Bone marrow (tissue), 2 donors: ENCODE measurements at places on chromosomes 16 and 17.

DNA sequence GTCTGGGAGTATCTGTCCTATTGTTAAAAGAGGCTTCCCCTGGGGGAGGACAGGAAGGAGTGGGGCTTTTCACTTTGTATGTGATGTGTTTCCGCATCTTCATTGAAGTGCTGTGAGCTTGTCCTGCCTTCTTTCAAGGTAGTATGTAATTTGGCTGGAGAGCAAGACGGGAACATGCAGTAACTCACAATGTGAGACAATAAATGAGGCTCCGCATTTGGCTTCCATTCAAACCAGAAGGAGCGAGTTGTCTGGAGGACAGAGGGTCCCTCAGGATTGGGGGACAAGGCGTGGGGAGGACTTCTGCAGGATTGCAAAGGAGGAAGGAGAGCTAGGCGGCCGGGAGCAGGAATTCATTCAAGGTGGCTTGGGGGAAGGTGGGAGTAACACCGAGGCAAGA, 203.5 kb downstream of the RBFOX3 start:
- DNase-seq = no peak

- DNase-seq = no peak
These were observed 4.5 kb downstream of the PRKCB start for GRCh38 chr16:23840310-23840709.

DNA sequence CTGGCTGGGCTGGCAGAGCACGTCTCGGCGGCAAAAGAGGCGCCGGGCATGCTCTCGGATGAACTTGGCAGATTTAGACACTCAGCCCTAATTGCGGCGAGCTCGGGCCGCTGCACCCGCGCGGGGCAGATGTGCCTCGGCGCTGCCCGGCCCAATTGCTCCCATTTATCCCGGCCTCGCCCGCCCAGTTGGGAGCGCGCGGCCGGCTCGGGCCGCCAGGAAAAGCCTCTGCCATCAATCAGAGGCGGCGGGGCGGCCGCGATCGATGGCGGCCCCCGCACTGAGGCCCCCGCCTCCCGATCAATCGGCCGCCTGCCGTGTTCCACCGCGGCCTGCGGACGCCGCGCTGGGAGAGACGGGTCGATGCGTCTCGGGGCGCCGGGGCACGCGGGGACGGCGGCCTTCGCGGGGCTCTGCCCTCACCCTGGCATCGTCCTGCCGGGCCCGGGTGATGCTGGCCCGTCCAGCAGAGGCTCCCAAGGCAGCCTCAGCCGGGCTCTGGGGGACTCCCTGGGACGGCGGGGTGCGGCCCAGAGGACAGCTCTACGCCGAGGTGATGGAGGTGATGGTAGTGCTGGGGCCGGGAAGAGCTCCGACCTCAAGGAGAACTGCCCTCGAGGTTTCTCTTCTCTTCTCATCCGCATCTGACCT, 200.9 kb upstream of the N4BP1 start:
- no peak for DNase-seq

GRCh38 chr17:81737947-81738800, 26.1 kb downstream of the SLC25A10 start:
- no peak for DNase-seq

- DNase-seq = no peak
These were observed 30.6 kb downstream of the DNAH9 start for GRCh38 chr17:11628831-11629230.

GRCh38 chr16:30485818-30486436, 13.4 kb downstream of the ITGAL start:
- DNase-seq = no peak

- no peak for DNase-seq
These were observed 262.6 kb upstream of the CDH11 start for GRCh38 chr16:65384441-65384840.

- no peak for DNase-seq
These were observed 41.2 kb downstream of the NFATC3 start for GRCh38 chr16:68126395-68126794.

GRCh38 chr17:28488533-28489276, 15.3 kb downstream of the SLC13A2 start:
- no peak for DNase-seq

DNA sequence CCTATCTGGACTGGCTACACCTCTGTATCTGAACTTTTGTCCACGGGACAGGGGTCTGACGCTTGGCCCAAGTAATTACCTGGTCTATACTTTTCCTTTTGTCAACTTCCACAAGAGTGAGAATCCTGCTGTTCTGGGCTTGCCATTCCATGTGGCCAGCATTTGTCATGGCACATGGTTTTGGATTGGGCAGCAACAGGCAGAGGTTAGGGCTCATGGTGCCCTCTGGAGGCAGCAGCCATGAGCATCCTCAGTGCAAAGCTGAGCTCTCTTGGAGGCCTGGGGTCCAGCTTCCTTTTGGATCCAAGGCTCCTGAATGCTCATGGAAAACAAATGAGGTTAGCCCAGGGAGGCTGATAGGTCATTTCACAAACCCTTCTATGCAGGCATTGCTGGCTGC, 7.5 kb upstream of the EDC4 start:
- no peak for DNase-seq

DNA sequence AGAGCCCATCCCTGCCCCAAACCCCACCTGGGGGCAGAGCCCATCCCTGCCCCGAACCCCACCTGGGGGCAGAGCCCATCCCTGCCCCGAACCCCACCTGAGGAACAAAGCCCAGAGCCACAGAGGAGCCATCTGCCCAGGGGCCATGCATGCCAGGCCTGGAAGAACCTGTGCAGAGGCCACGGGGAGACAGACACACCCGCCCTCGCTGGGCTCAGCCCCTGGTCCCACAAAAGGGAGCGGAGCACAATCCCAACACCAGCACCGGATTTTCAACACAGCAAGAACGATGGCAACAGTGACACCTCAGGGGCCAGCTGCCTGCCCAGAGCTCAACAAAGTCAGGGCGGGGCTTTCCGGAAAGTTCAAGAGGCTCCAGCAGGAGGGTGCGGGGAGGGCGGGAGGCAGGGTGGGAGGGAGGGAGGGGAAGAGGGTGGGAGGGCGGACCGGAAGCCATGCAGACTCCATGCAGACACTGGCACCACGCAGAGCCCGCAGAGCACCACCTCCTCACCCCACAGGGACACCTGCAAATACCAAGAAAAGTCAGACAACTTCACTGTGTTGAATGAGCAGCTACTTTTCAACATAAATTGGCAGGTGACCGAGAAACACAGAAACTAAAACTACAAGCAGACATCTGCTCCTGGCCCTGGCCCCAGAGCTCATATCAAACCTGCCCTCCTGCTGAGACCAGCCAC, 27.9 kb upstream of the C16orf95 start:
- no peak for DNase-seq

DNA sequence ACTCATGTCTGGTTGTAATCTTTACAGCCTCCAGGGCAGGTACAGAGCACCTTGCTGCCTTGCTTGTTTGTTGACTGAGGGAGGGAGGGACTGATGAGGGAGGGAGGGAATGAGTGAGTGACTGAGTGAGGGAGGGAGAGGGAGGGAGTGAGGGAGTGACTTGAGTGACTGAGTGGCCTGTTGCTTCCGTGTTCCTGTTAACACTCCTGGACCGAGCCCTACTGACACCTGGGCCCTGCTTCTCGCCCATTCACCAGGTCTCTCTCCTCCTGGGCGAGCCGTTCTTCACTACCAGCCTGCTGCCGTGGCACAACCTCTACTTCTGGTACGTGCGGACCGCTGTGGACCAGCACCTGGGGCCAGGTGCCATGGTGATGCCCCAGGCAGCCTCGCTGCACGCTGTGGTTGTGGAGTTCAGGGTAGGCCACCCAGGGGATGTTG, 41.2 kb downstream of the PRMT7 start:
- DNase-seq = no peak

- DNase-seq = no peak
These were observed at the start of gene CDH5 for GRCh38 chr16:66366433-66367299. TSS of gene CDH5 (plus strand) at chr16:66366691. CDS start at chr16:66379338, 12,647 bp downstream.

DNA sequence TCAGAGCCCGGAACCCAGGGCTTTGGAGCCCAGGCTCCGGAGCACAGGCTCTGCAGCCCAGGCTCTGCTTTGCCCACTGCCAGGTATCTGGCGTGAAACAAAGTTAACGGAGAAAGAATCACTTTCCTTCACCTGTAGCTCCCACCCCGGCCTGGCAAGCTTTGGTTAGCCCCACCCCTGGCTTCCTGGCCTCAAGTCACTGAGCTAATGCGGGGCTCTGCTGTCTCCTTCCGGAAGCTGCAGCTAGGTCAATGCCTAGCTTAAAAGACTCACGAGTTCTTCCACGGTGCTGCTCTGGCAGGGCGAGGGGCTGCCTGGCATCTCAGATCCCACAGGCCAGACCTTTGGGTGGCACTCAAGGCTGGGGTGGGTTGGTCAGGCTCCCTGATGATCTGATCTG, 21.1 kb upstream of the SPPL2C start:
- DNase-seq = no peak

DNA sequence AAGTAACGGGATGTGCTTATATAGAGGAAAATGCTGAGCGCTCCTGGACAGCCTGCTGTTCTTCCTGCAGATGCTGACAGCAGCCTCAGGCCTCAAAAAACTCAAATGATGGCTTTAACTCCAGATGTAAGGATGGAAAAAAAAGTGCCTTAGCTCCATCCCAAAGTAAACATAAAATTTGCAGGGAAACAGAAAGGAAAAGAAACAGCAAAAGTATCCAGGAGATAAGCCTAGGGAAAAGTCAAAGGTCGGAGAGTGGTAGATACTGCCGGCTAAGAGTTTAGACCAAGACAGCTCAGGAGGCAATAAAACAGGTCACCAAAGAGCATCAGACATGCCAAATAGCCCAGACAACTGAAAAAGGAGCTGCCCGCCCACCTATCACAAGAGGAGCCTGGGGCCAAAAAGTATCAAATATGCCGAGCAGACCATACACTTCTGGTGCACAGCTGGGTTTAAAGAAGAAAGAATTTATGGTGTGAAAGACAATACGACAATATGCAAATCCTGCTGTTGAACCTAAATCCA, 6.9 kb downstream of the KRT31 start:
- DNase-seq = no peak

DNA sequence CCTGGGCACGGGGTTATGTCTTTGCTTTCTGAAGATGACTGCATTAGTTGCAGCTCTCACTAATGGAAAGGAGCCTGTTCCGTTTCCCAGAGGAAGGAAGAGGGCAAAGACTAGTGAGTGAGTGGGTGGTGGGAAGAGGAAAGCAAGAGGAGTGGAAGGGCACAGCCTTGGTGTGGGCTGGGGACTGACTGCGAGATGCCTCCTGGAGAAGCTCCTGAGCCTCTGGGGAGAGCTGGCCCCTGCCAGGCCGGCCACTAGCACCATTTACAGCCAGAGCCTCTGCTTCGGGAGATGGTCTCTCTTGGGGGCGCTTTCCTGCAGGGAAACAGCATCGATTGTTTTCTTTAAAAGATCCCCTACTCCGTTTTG, 825 bp upstream of the RHBDL3 start:
- no peak for DNase-seq

DNA sequence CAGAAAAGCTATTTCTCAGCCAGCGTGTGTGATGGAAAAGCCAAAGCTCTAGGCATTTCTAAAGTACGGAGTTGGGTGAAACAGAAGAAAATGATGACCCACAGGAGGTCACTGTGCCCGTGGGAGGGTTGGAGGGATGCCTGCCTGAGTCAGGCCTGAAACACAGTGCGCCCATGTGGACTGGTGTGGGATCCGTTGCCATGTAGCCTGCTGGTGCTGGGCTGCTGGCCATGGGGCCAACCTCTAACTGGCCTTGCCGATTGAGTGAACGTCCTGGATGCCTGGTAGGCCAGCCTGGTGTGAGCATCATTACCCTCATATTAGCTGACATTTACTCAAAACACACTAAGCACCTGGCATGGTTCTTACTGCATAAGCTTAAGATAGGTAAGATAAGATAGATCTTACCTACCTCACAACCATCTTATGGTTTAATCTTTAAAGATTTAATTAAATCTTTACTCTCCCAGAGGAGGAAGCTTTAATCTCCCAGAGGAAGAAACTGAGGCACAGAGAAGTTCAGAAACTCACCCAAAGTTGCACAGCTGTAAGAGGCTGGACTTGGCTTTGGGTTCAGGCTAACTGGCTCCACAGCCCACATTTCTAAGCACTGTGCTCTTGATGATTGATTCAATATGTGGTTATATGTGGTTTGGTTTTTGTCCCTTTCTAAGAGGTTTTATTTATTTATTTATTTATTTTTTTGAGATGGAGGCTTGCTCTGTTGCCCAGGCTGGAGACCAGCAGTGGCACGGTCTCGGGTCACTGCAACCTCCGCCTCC, 15.7 kb downstream of the MGAT5B start:
- no peak for DNase-seq

- no peak for DNase-seq
These were observed 73.4 kb upstream of the GSG1L start for GRCh38 chr16:28136751-28137434.
